ENCODE measurements at places on chromosomes 4 and X.

DNA sequence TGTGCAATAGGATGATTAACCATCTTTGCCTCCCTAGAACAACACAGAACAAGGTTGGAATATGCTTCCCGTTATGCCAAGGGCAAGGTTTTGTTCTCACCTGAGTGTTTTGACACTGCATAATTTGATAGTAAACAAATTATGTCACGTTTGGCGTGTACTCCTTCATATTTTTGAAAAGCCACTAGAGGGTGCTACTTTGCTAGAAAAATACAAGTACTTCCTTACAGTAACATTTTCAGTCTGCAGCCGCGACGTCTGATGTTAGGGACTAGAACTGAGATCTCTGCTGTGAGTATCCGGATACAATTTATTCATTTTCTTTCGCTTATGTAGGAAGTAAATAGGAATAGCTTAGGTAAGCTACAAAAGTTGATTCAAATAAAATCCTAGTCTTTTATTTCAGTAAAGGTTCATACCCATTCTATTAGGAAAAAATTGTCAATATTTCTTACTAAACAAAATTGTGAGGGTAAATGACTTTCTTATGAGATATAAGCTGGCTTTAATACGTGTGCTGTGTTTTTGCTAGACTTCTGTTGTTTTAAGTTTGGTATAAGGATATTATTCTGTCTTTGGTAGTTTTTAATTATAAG lies 181.1 kb upstream of the WDFY3 start:
- peak; percentile 35 for DNase-seq

DNA sequence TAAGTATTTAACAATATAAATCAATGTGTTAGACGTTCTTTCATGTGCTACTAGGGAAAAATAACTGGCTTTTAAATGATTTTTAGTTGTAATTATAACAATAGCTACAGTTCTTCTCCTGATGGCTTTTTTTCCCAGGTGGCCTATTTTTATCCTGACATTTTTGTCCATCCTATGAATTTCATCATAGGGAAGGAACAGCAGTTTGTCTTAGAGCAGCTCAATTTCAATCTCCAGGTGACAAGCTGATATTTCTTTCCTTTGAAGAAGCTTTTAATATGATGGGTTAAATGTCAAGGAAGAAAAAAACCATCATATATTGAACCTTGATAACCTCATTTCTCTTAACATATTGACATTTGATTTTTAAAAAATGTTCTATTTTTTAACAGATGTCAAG lies 163.0 kb upstream of the AGA start:
- DNase-seq, result no peak

DNA sequence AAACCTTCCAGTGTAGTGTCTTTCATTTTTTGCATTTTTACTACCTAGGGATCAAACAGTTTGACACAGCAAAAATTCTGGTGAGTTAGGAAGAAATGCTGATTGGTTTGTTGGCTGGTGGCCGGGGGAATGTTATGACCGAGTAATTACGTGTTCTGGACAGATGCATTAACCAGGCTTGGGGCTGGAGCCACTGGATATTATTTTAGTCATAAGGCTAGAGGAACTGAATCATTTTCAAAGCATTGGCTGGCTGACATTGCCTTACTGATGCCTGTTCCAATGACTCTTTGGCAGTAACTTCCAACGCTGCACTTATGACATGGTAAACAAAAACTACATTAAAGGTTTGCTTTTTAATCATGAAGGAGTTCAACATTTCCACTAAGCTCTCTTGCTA lies 84.6 kb downstream of the FBXO8 start:
- no peak for DNase-seq

DNA sequence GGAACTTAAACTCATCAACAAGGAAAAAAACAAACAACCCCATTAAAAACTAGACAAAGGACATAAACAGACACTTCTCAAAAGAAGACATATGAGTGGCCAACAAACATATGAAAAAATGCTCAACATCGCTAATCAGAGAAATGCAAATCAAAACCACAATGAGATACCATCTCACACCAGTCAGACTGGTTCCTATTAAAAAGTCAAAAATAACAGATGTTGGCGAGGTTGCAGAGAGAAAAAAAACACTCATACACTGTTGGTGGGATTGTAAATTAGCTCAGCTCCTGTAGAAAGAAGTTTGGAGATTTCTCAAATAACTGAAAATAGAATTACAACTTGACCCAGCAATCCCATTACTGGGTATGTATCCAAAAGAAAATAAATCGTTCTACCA lies 28.7 kb downstream of the APLN start:
- DNase-seq, result no peak

DNA sequence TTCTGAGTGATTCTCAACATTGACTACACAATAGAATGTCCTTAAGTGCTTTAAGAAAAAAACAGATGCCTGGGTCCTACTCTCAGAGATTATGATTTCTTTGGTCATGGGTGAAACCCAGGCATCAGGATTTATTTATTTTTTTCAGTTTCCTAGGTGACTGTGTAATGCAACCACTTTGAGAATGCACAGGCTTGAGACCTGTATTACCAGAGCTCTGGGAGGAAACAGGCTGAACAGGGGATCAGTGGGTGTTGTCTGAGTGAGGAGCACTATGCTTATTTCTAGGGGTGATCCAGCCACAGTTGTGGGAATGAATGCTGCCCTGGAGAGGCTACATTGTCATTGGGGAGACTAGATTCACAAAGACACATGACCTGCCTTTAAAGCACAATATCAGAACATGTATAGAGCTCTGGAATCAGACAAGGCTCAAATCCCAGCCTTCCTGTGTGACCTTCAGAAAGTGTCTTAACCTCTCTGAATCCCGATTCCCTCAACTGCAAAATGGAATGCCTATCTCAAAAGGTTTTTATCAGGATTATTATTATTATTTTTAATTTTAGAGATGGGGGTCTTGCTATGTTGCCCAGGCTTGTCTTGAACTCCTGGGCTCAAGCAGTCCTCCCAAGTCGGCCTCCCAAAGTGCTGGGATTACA lies 61.6 kb upstream of the PRPS1 start:
- no peak for DNase-seq

- no peak for DNase-seq
Observed at GRCh38 chr4:168662297-168662984, 165.6 kb downstream of the PALLD start.

- DNase-seq, result no peak
Observed at GRCh38 chr4:131258361-131258760, 1890.7 kb upstream of the PCDH10 start.

DNA sequence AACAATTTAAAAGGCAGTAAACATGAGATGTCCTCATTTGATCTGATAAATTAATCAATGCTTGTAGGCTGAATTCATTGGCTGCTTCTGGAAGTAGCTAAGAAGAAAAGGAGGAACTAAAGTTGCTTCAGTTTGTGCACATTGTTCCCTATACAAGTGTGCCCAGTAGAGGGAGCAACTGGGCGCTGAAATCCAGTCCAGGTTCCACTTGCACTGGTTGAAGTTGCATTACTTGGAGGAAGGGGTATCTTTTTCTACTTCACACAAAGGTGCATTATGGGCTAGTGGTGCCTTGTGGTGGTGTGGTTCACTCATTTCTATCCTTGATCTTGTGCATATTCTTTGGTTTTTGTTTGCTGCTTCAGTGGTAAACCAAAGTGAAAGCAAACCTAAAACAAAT lies 67.9 kb upstream of the SOX3 start:
- peak; percentile 58 for DNase-seq

DNA sequence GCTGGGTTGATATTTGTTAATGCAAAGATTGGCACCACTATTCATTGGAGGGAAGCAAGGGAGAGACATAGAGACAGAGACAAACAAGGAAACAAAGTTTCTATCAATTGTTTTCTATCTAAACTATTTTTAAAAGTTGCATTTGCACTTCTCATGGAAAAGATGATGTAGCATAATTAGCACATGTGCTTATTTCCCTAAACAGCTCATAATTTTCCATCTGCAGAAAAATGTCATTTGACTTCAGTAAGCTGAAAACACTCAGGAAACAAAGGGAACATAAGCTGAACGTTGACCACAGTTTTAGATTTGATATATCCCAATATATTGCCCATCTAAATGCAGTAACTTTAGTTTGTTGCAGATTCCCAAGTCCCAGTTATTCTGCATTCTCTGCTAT lies 18.5 kb upstream of the SPP1 start:
- DNase-seq, result no peak

DNA sequence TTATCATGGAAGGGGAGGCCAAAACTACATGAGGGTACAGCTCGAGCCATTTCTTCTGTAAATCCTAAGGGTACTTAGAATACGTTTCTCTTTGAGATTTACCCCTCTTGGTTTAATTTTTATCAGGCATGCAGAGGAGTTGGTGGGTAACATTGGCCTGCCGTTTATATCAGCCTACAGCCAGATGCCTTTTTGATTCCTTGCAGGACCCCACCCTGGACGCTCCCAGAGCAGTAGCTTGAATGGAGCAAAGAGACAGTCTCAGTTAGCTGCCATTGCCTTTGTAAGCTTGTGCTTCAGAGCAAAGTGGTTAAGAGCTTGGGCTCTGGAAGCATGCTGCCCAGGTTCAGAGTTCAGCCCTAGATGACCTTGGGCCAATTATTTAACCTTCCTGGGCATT lies 9.0 kb downstream of the DOCK11 start:
- DNase-seq, result no peak

DNA sequence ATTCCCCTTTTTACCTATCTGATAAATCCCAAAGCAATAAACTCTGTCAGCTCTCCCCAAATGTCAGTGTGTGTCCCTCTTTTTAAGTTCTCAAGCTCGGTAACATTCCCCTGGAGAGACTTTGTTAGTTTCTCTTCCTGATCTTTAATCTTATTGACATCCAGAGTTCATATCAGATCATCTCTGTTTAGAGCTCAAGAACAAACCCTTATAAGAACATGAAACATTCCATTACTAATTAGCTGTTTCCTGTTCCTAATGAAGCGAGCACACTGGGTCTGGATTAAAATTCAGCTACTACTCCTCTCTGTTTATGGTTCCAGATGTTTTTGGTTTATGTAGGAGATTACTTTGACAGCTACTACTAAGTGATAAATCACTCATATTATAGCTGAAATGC lies 681.5 kb downstream of the DACH2 start:
- DNase-seq, result no peak

- DNase-seq, result no peak
Observed at GRCh38 chr4:3406431-3406830, 35.3 kb upstream of the HGFAC start.

DNA sequence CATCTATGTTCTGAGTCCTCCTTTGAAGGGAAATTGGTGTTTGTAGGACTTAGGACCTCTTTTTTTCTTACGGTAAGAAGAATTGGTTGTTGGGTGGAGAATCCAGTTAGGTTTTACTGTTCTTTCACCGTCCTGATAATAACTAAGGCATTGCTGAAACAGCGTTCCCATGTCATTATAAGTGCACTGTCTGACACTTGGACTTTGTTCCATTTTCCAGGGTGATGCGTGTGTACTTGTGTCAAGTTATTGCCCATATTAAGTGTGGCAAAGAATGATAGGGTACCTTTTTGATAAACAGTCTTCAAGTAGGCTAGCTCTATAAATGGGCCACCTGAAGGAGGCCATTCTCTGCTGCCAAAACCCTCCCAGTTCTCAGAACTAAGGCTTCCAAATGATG lies 119.7 kb downstream of the AASDH start:
- no peak for DNase-seq
